ENCODE measurements at places on chromosomes 4 and X.
A peak's percentile ranks its signal among the peaks of the same experiment; 100 is the strongest.

GRCh38 chr4:166972071-166972470 is 262.2 kb downstream of the SPOCK3 start:
- no peak for DNase-seq

- no peak for DNase-seq
Observed at GRCh38 chrX:107805179-107805578, 20.5 kb upstream of the MID2 start.

GRCh38 chrX:153519569-153520286 is 2.3 kb downstream of the ATP2B3 start:
- no peak for DNase-seq

DNA sequence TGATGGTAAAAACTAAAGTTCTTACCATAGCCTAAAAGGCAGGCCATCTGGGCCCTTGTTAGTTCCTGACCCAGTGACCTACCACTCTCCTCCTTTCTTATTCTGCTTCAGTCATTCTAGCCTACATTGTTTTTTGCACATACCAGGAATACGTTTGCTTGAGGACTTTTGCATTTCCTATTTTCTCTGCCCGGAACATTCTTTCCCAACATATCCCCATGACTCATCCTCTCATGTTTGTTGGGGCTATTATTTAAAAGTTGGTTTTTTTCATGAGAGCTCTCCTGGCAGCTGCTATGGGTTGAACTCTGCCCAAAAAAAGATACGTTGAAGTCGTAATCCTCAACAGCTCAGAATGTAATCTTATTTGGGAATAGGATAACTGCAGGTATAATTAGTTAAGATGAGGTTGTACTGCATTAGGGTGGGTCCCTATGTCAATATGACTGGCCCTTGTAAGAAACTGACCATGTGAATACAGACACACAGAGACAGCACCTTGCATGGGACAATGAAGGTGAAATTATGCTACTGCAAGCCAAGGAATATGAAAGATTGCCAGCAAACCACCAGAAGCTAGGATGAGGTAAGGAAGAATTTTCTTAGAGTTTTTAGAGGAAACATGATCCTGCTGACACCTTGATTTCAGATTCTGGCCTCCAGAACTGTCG is 138.3 kb upstream of the PDHA2 start:
- peak; percentile 15 for DNase-seq

- DNase-seq: no peak
Observed at GRCh38 chrX:23902419-23902818, 5.3 kb downstream of the APOO start.

GRCh38 chrX:154365052-154365600 is 9.3 kb downstream of the FLNA start:
- DNase-seq: no peak
